ENCODE measurements at places on chromosomes 12 and 14. TPM values are rescaled to one million over a fixed set of nuclear protein-coding genes. Genes with fewer than 3 reads are reported as not detected.

DNA sequence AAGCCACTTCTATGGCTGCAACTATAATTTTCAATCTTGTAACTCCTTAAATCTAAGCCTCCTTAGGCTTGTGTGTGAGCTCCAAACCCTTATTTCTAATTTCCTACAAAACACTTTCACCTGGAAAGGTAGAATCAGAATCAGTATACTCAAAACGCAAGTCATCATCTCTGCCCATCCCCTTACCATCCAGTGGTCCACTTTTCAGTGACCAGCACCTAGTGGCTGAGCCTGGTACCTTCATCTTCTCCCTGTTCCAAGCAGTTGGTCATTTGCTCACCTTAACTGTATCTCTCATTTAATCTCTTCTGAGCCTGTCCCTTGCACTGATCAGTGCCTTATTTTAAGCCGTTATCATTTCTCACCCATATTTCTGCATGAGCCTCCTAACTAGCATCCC, 107.9 kb downstream of the PPM1H start:
- DNase-seq = no peak

The PZP gene
- polyA plus RNA-seq = 0.53 TPM

The ADIPOR2 gene
- polyA plus RNA-seq = 50.6 TPM

The HOXC13 gene
- 0.11 TPM for polyA plus RNA-seq

- no peak for DNase-seq
These were observed 103.1 kb upstream of the GARIN6 start for GRCh38 chr12:99544457-99544856.

GRCh38 chr14:79465651-79466050, 745.7 kb downstream of the DIO2 start:
- no peak for DNase-seq

The ABCC9 gene
- polyA plus RNA-seq = 28.2 TPM

- peak; percentile 18 for DNase-seq
These were observed 824 bp downstream of the TBK1 start for GRCh38 chr12:64452559-64453329.

The KRT85 gene
- not detected for polyA plus RNA-seq

DNA sequence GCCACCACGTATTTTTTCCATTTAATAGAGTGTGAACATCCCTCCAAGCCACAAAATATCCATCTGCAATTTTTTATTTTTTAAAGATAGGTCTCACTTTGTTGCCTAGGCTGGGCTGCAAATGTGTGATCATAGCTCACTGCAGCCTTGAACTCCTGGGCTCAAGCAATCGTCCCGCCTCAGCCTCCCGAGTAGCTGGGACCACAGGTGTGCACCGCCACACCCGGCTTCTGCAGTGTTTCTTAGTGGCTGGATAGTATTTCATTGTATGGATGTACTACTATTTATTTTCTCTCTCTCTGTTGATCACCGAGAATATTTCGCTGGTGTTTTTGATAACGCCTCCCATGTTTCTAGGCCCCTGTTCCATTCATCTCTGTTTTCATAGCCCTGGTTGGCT, 17.5 kb downstream of the MLXIP start:
- DNase-seq = no peak

The OR6C2 gene
- not detected for polyA plus RNA-seq

The NELL2 gene
- polyA plus RNA-seq = 17.5 TPM

The IL23A gene
- polyA plus RNA-seq = 1.2 TPM

DNA sequence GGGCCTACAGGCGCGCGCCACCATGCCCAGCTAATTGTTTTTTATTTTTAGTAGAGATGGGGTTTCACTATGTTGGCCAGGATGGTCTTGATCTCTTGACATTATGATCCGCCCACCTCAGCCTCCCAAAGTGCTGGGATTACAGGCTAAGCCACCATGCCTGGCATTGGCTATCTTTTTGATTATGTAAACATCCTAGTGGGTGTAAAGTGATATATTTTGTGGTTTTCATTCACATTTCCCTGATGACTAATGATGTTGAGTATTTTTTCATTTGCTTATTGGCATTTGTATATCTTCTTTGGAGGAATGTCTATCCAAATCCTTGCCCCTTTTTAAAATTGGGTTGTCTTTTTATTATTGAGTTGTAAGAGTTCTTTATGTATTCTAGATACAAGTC, 16.3 kb downstream of the CREBL2 start:
- no peak for DNase-seq

DNA sequence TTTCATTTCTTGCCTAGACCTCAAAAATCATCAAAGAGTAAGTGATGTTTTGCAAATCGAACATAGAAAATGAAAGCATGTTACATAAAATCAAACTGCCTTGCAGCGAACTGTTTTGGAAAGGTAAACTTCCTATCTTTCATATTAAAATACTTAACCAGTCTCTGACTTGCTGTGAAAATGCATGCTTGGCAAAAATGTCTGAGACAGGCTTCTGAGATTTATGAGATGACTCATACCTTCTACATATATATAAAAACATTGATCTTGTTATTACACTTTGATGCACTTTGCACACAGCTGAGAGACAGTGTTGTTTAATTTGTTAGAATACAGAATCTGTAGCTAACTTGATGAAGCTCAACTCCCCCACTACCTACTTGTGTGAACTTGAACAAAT, 179.1 kb downstream of the KITLG start:
- DNase-seq = no peak

The KRT77 gene
- not detected for polyA plus RNA-seq

The PDZRN4 gene
- polyA plus RNA-seq = 7.2 TPM

DNA sequence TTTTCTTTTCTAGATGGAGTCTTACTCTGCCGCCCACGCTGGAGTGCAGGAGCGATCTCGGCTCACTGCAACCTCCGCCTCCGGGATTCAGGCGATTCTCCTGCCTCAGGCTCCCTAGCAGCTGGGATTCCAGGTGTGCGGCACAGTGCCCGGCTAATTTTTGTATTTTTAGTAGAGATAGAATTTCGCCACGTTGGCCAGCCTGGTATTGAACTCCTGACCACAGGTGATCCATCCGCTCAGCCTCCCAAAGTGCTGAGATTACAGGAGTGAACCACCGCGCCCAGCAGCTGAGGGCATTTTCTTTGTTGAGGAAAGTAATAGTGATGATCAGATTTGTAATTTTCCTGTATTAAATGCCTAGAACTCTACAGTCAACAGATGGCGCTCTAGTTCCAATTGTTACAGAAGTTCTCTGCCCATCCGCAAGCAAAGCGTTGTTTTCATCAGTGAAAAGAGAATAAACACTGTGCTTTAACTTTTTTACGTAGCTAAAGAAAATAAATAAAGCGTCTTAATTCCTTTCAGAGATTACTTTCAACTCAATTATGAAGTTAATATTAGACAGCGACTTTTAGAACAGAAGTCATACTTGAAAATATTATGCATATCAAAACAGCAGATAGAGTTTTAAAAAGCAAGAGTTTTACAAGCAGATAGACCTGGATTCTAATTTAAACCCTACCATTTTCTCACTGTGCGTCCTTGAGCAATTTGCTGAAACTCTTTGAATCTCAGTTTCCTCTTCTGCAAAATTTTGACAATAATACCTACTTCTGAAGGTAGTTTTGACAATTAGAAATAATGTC, 335.1 kb downstream of the DUSP6 start:
- DNase-seq = peak; percentile 51

- no peak for DNase-seq
These were observed 547.1 kb upstream of the USP15 start for GRCh38 chr12:61713121-61713520.

The NKX2-1 gene
- polyA plus RNA-seq = not detected

The GLIPR1 gene
- polyA plus RNA-seq = 17.6 TPM

- peak; percentile 32 for DNase-seq
These were observed 619 bp upstream of the NTN4 start for GRCh38 chr12:95790917-95791849.

GRCh38 chr12:76255281-76255680, 92.9 kb downstream of the BBS10 start:
- DNase-seq = no peak

GRCh38 chr12:30979371-30980259, 53.1 kb downstream of the TSPAN11 start:
- DNase-seq = no peak

The AJUBA gene
- 100 TPM for polyA plus RNA-seq

DNA sequence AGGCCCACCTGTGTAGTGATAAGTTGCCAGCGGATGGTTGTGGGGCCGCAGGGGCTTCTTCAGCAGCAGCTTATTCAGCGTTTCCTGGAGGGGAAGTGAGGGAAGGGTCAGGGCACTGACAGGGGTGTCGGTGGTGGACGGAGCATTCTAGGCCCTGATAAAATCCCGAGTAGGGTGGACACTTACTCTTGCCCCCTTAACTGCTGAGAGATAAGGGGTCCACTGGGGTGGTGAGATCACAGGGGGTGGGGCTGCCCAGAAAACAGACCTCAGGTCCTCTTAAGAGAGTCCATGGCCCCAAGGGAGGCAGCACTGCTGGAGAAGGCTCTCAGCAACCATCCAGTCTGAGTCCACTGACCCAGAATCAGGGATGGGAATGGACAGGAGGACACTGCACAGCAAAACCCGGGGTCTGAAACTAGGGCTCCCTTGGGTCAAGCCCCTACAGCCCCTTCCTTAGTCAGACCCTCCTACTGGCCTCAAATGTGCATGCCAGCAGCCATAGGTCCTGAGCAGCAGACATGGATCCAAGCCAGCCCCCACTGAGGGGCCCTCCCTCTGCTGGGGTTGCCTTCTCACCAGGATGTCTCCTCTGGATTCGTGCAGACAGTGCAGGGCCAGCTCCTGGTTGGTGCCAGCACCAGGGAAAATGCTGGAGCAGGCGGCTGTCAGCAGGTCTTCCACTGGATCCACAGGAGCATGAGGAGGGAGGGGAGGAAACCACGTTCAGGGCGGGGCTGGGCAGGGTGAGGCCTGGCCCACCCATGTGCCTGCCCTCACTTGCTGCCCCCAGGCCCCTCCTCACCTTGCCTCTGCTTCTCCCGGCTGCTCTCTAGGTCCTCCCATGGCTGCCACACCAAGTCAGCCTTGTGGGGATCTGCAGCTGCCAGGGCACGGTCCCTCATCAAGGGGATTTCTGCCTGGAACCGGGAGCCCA, 12.1 kb upstream of the PNMA1 start:
- DNase-seq = no peak

- DNase-seq = no peak
These were observed 267 bp downstream of the CFAP251 start for GRCh38 chr12:121918679-121919038.

GRCh38 chr12:89965993-89966392, 257.4 kb upstream of the ATP2B1 start:
- no peak for DNase-seq

DNA sequence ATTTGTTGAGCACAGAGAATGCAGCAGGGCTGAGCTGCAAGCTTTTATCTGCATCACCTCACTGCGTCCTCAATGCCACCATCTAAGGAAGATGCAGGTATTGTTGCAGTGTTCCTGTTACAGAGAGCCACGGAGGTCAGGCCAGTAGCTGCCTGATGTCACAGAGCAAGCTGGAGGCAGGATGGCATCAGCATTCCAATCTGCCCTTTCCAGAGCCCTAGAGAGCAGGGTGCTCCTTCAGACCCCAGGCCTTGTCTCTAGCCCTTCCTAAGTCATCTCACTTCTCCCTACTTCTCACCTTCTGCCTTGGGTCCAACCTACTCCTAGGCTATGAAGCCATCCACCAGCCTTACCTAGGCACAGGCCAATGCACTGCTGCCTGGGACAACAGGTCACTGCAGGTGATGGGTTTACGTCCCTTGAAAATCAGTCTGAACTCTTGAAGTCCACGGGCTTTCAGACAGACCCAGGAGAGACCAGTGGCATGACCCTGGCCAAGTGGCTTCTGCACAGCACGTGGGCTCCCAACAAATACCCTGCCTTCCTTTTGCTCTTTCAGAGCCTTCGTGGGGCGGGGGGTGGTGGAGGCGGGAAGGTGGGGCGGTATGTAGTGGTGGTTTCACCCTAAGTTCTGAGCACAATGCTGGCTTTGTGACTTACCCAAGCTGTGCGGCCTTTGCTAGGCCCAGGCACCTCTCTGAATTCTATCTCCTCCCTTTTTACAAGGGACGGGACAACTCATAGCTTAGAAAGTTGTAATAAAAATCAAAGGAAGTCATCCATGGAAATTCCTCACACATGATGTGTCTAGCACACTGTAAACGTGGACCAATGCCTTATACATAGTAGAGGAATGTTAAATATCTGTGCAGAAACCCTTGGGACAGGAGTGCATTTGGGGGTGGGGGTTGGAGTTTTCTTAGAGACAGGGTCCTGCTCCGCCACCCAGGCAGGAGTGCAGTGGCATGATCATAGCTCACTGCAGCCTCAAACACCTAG, 136.0 kb downstream of the KSR2 start:
- DNase-seq = no peak

The LRP1-AS gene
- not detected for polyA plus RNA-seq

DNA sequence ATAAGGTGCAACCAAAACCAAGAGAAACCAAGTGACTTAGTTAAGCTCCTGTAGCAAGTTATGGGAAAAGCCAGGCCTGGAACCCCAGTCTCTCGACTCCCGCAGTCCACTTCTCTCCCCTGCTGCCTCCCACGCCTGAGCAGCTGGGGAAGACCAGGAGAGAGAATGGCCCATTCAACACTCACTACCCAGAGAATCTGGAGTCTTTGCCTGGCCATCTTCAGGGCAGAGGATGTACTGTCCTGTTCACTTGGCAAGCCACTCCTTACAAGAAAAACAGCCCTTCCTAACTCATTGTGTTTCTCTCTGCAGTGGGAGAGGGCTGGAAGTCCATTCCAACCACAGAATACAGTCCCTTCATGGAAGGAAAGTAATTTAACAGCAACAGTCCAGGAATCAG, 1.8 kb downstream of the PITPNM2 start:
- no peak for DNase-seq

GRCh38 chr12:936377-937345, 12.8 kb downstream of the RAD52 start:
- DNase-seq = no peak

DNA sequence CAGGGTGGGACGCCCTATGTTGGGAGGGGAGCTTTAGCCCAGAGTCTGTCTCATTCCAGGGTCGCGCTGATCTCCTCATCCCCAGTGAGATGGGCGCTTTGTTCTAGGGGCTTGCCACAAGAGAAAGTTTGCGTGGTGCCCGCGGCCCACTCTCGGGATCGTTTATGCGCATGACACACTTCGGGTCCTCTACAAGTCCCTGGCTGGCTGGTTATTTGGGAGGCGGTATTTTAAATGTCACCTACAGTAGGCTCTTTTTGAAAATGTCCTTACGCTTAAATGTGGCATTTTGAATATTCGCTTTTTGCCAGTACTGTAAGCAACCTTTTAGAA, 541 bp downstream of the GOLT1B start:
- DNase-seq = peak; percentile 8
